AG09309 (cell line): ENCODE measurements at places on chromosomes 1 and 21.

DNA sequence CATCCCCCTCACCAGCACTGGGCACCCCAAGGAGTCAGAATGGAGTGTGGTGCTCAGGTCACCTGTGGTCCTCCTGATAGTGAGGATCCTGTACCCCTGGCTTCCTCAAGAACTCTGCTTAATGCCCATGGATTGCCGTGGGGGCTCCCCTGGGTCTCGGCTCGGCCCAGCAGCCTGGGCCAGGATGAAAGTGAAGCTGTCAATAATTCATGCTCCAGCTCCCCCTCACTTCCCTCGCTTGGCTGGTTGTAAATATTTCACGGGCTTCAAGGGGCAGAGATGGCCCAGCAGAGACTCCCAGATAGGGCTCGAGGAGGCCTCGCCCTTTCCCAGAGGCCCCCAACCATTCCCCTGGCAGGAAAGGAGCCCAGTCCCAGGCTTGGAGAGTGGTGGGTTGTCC lies 42.6 kb upstream of the KCNA10 start:
- no peak for DNase-seq

DNA sequence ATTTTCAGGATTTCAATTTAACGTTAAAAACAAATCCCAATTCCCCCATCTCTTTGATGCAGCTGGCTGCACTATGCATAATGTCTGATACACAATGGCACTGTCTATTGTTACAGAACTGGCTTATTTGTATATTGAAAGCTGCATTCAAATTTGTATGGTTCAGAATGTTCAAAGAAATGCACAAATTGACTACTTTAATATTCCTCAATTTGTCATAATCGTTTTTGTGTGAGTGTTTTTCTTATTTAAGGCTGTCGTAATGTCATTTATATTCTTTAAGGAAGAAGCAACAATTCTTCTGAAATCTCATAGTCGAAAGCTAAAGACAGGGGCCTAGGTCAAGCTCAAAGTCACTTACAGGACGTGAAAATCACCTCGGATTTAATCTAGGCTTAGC lies 341.4 kb upstream of the ZRANB2 start:
- DNase-seq, result no peak

DNA sequence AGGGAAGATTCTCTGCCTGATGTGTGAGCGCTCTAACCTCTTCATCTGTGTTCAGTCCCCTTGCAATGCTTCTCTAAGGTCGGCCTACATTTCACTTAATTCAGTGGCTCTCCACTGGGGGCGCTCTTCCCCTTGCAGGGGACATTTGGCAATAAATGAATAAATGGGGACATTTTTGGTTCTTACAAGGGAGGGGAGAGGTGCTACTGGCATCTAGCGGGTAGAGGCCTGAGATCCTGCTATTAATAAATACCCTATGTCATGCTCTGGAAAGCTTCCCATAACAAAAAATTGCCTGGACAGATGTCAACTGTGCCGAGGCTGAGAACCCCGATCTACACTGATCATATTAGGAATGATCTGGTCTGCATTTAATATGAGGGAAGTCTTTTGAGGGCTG lies 25.9 kb upstream of the DNAJC11 start:
- DNase-seq, result no peak

DNA sequence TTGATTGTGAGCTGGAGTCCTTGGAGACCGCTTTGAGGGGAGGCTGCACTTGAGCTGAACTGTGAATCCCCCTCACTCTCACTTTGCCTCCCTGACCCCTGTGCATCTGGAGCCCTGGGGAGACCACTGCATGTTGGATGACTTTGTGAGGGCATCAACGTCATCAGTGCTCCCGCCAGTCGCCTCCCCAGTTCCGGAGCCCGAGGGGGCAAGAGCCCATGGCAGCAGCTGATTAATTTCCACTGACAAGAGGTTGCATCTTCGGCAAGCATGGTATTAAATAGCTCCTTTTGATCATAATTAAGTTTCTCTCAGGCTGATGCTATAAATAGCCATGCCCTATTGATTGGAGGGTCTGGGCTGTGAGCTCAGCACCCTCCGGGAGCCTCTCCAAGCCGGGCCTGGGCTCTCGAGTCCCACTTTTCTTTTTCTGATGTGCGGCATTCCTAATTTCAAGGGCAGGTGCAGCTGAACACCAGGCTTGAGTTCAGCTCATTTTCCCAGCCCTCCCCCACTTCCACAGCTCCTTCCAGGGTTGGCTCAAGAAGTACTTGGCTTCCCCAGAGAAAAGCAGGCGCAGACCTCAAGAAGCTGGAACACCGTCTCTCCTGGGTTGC lies 33.2 kb downstream of the KCND3 start:
- DNase-seq, result no peak

GRCh38 chr1:155892796-155893195 lies 18.4 kb downstream of the RIT1 start:
- DNase-seq, result no peak

- peak; percentile 23 for DNase-seq
Measured at GRCh38 chr21:16468184-16468583, 738.4 kb downstream of the USP25 start.

DNA sequence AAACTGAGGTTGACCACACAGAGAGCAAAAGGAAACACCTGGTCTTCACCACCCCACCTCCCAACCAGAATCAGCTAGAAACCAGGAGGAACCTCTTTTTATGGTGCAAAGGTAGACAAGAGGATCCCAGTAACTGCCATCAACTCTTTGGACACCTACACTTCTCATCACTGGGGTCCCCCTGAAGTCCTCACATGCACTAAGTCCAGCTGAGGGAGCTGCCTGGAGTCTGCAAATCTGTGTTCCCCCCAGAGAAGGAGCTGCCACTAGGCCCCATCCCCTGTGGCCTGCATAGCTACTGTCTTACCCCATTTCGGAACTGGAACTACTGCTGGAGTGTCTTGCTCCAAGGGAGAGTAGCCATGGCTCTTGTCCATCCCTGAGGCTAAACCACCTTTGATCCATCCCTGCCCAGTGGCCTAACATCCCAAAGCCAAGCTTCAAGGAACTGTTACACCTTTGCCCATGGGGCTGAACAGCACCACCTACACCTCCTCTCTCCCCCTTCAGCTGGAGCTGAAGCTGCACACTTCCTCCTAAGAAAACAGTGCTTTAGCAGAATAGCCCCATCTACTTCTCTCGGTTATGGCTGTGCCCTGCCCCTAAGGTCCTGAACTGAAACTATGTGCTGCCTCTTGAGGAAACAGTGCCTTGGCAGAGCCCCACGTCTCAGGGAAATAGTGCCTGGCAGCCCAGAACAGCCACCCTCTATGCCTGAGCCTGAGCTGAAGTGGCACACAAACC lies 85.4 kb upstream of the CD53 start:
- no peak for DNase-seq

GRCh38 chr1:175933801-175934200 lies 190.4 kb upstream of the TNR start:
- DNase-seq, result no peak

DNA sequence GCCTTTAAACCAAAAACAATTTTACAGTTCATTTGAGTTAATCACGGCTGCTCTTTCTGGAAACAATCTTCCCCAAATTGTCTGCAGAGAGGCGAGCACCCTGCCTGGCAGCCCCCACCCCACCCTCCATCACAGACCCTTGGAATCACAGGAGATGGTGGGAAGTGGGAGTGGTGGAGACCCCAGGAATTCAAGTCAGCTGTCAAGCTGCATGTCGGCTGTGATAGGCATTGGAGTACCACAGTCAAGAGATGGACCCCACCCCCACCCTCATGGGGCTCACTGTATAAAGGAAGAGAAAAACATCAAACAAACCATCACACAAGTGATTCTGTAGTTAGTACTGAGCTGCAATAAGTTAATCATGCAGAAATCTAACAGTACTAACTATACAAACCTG lies 360.4 kb downstream of the MATN1 start:
- DNase-seq, result no peak

DNA sequence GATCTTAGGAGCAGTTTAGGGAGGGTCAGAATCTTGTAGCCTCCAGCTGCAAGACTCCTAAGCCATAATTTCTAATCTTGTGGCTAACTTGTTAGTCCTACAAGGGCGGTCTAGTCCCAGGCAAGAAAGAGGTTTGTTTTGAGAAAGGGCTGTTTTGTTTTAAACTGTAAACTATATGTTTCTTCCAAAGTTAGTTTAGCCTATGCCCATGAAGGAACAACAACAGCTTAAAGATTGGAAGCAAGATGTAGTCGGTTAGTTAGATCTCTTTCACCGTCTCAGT lies 62.0 kb downstream of the SLC16A1 start:
- DNase-seq, result no peak

- DNase-seq, result no peak
Measured at GRCh38 chr21:45228656-45229240, 58.9 kb downstream of the POFUT2 start.

GRCh38 chr21:18495523-18495922 lies 91.9 kb upstream of the TMPRSS15 start:
- no peak for DNase-seq

DNA sequence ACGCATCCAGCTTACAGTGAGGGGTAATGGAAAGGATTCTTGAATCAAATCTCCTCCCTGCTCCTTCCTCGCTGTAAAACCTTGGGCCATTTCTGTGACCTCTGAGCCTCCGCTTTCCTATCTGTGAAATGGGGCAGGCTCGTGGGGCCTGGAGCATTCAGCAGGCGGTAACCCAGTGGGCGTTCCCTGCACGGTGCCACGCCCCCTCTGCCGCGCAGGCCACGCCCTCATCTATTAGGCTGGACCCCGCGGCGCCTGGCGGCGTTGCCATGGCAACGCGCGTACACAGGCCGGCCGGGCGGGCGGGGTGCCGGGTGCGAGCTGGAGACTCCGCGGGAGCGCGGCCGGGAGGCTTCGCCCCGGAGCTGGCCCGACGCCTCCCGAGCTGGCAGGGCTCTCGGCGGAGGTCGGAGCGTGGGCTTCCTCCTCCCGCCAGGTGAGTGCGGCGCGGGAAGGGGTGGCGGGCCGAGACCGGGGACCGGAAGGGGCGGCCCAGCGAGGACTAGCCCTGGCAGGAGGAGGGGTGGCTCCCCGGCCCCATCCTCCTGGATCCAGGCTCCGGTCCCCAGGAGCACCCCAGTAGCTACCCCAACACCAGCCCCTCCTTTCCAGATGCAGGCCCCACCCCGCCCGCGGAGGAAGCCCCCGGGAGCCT lies at the start of gene FHAD1:
Gene FHAD1, plus strand, starts transcription at position 264 of the 655 bp plus-strand sequence. CDS start 4,562 bp downstream, outside the sequence.
- DNase-seq, result no peak

DNA sequence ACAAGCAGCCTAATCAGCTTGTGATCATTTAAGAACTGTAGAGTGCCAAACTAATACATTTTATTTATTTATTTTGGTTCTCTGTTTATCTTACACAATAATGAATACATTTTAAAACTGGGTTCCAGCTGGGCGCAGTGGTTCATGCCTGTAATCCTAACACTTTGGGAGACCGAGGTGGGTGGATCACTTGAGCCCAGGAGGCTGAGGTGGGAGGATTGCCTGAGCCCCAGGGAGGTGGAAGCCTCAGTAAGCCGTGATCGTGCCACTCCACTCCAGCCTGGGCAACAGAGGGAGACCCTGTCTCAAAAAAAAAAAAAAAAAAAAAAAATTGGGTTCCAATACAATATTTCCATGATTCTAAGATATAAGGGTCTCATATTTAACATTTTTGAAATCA lies 9.2 kb downstream of the FBXO28 start:
- no peak for DNase-seq

DNA sequence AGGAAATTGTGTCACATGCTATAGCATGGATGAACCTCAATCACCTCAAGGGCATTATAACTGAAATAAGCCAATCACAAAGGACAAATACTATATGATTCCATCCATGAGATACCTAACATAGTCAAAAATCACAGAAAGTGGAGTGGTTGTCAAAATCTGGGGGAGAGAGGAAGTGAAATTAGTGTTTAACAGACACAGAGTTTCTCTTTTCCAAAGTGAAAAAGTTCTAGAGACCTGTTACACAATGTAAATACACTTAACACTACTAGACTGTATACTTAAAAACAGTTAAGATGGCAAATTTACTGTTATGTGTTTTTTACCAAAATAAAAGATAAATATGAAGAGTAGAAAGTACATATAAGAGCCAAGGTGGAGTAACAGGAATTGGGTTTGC lies 31.8 kb downstream of the ZNF644 start:
- no peak for DNase-seq

- no peak for DNase-seq
Measured at GRCh38 chr1:189654906-189655305, 822.8 kb downstream of the BRINP3 start.

GRCh38 chr1:225777058-225777582 lies 506 bp upstream of the SRP9 start:
- DNase-seq, result no peak

DNA sequence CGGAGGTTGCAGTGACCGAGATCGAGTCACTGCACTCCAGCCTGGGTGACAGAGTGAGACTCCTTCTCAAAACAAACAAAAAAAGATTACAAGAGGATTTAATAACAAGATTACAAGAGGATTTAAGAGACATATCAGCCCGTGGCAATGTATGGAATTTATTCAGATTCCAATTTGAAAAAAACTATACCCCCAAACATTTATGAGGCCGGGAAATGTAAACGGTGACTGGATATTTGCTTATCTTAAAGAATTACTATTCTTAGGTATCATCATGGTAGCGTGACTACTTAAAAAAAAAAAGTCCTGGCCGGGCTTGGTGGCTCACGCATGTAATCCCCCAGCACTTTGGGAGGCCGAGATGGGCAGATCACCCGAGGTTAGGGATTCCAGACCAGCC lies 21.2 kb upstream of the ELK4 start:
- DNase-seq, result no peak

- no peak for DNase-seq
Measured at GRCh38 chr1:224392411-224393249, 36.0 kb downstream of the CNIH4 start.

- DNase-seq, result no peak
Measured at GRCh38 chr1:50702395-50702794, 257.7 kb downstream of the FAF1 start.

- DNase-seq, result no peak
Measured at GRCh38 chr1:203778789-203779188, 13.8 kb downstream of the LAX1 start.

DNA sequence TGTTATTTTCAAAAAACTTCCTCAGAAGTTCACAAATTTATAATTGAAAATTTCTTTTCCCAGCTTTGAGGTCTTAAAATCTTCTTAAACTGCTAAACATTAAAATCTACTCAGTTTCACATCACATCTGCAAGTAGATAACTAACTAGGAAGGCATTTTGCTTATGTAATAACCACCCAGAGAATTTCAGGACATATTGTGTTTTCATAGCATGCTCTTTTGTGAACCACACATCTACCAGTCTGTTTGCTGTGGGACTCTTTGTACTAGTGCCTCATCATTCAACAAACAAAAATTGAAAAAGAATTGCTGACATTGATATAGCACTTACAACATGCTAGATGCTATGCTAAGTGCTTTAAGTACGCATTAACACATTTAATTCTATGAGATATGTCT lies 31.6 kb upstream of the C1orf146 start:
- peak; percentile 13 for DNase-seq

- DNase-seq, result no peak
Measured at GRCh38 chr1:215228193-215228592, 145.7 kb downstream of the KCNK2 start.
